ENCODE measurements at places on chromosomes 7 and 10.

DNA sequence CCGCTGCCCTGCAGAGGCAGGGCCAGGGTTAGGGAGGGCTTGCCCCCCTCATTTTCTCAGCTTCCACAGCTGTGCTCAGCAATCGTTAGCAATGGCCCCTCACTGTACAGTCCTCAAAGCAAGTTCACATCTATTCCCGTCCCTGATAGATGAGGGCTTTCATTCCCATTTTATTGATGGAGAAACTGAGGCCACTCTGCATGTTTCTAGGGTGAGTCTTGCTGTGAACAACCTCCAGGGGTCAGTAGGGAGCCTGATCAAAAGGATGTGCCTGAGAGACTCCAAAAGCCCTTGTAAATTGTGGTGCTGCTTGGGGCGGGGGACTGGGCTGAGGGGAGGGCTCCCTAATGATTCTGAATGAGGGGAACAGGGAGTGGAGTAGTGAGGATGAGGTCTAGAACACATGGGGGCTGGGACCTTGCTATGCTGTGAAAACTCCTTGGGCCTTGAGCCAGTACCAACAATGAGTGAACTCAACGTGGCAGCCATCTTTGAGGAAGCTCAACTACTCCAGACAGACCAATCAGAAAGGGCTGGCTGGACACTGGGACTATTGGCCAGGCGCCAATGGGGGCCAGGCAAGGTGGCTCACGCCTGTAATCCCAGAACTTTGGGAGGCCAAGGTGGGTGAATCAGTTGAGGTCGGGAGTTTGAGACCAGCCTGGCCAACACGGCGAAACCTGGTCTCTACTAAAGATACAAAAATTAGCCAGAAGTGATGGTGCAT is 6.7 kb upstream of the GRIFIN start:
- DNase-seq, result no peak

DNA sequence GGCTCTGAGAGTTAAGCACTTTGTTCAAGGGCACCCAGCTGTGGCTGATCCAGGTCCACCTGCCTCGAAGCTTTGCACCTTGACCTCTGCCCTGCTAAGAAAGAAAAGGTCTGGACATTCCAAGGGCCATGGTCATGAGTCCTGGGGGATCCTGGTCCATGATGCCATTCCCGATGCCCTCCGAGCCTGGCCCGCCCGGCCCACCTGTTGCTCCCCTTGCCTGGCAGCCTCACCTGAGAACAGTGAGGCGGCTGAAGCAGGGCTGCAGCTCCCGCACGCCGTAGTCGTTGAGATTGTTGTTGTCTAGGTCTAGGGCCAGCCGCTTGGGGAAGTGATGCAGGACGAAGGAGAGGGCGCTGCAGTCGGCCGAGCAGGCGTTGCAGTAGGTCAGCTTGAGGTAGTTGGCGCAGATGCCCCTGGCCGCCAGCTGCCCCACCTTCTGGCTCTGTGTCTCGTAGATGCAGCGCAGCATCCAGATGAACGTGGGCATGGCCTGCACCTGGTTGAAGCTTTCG is 27.5 kb downstream of the NOD1 start:
- no peak for DNase-seq

GRCh38 chr10:98316661-98317060 is 48.7 kb upstream of the LOXL4 start:
- DNase-seq, result no peak

DNA sequence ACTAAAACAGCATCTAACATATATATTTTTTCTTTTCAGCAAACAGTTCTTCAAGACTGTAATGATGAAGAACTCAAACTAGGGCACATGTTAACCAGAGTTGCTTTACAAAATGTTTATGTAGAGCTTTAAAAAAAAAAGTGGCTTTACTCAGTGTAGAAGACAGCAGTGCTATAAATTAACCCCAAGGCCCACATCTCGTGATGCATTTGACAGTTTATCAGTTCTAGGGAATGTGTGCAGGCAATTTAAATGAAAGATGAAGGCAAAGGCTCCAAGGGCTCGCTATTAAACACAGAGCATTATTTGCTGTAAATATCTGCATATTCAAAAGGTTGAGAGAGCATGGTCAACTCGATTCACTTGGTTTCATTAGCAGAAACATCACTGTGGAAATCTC is 558.1 kb downstream of the MAGI2 start:
- no peak for DNase-seq

DNA sequence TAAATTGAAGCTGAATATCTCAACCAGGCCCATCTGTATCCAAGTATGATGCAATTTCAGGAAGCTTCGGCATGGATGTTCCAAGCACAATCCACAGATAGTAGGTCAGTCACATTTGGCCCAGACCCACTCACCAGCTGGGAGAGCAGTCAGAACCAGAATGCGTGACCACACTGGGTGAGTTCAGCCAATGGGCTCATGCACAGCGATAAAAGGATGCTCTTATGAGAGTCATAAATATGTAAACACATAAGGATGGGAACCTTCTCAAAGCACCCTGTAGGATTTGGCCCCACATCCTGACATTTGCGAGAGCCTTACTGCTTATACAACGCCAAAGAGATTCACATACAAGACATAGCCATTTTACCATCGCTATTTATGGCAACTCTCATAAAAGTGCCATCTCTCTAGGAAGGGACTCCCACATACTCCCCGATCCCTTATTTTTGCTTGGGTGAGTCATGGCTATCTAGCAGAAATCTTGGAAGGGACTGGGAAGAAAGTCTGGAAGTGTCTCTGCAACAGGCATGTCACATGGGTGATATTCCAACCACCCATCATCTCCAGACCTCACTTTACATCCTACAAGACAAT is 3.0 kb downstream of the AFAP1L2 start:
- no peak for DNase-seq

DNA sequence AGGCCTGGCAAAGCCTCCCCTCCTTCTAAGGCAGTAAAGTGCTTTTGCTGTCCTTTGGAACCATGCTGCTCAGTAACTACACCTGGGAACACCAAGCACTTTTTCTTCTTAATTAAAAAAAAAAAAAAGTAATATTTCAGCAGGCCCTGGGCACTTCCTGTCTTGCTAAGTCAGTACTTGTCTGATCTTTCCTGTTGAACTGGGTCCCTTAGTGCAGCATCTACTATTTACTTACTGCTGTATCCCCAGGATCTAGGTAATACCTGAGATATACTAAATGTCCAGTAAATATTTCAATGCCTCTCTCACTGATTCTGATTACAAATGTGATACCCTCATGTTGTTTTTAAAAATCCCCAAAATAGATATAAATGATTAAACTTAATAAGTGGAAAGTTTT is 77.4 kb downstream of the PPP1R3C start:
- DNase-seq, result no peak

GRCh38 chr10:37754538-37755323 is 102.7 kb downstream of the ZNF248 start:
- DNase-seq, result no peak

- DNase-seq, result no peak
Observed at GRCh38 chr10:28971764-28972163, 294.4 kb downstream of the BAMBI start.

DNA sequence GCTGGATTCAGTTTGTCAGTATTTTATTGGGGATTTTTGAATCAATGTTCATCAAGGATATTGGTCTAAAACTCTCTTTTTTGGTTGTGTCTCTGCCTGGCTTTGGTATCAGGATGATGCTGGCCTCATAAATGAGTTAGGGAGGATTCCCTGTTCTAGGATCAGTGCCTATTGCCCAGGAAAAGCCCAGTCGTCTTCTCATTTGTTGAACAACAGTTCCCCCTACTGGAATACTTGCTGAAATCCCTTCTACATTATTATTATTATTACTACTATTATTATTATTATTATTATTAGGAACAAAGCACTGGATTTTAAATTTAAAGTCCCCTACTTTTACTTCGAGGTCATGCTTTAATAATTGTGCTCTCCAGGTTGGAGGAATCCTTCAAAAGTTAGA is 528.9 kb downstream of the MAGI2 start:
- DNase-seq, result no peak

- no peak for DNase-seq
Observed at GRCh38 chr10:25797888-25798429, 136.1 kb upstream of the MYO3A start.

- DNase-seq, result no peak
Observed at GRCh38 chr7:45325378-45325777, 167.8 kb downstream of the RAMP3 start.

GRCh38 chr10:131177431-131178327 is 133.8 kb downstream of the TCERG1L start:
- DNase-seq, result no peak

GRCh38 chr7:2165610-2166594 is 66.8 kb downstream of the MAD1L1 start:
- no peak for DNase-seq

- peak; percentile 18 for DNase-seq
Observed at GRCh38 chr10:60208676-60209269, 180.9 kb downstream of the ANK3 start.

- no peak for DNase-seq
Observed at GRCh38 chr10:117622471-117623184, 80.1 kb downstream of the EMX2 start.

DNA sequence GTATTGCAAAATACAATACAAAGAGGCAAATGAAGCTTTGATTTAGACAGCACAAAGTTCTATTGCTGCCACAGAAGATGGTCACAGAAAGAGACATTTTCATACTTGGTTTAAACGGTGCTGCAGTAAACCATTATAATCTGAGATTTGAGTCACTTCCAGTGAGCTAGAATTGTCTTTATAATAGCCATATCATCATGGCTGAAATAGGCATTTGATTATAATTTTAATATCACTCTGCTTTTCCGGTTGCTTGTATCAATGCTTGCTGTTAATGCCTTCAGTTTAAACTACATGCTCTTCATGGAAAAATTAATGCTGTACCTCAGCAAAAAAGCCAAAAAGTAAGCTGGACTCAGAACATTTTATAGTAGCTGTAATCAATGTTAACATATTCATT is 48.5 kb downstream of the CPEB3 start:
- no peak for DNase-seq

GRCh38 chr10:55272886-55273285 is 471.9 kb upstream of the PCDH15 start:
- DNase-seq, result no peak

DNA sequence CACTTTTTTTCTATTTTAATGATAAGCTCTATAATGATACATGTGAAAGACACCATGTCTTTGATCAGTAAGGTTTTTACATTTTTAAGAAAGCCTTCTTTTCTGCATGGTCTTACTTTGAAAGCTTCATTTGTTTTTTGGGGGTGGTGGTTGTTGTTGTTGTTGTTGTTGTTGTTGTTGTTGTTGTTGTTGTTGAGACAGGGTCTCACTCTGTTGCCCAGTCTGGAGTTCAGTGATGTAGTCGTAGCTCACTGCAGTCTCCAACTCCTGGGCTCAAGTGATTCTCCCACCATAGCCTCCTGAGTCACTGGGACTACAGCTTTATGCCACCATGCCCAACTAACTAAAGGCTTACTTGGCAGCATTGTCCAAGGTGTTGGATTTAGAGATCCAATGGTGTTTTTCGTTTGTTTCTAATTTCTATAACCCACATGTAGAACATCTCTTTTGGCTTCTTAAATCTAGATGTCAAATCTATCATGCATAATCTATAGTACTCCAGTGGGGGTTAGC is 45.4 kb downstream of the TRIM24 start:
- DNase-seq, result no peak

DNA sequence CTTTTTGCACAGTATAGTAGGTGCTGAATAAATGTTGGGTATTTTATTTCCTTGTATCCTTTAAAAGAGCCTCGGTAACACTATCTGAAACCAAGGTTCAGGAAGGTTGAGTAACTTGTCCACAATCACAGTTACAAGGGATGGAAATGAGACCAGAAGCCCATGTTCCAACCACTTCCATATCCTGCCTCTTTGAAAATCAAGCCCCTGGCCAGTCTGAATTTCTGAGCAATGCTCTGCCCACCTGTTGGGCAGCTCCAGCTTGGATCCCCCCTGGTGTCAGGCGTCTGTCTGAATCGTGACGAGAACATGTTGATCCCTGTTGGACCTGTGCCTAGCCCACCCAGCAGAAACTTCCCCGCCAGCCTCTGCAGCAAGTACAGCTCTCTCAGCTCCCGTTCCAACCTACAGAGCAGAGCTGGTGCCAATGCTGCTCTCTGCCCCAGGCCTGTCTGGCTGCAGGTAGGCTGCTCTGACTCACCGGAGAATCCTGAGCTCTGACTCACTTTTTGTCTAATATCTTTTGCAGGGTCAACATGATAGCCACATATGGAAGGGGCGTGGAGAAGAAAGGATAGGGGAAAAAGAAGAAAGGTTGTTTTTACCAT is 595.5 kb downstream of the INHBA start:
- peak; percentile 81 for DNase-seq

DNA sequence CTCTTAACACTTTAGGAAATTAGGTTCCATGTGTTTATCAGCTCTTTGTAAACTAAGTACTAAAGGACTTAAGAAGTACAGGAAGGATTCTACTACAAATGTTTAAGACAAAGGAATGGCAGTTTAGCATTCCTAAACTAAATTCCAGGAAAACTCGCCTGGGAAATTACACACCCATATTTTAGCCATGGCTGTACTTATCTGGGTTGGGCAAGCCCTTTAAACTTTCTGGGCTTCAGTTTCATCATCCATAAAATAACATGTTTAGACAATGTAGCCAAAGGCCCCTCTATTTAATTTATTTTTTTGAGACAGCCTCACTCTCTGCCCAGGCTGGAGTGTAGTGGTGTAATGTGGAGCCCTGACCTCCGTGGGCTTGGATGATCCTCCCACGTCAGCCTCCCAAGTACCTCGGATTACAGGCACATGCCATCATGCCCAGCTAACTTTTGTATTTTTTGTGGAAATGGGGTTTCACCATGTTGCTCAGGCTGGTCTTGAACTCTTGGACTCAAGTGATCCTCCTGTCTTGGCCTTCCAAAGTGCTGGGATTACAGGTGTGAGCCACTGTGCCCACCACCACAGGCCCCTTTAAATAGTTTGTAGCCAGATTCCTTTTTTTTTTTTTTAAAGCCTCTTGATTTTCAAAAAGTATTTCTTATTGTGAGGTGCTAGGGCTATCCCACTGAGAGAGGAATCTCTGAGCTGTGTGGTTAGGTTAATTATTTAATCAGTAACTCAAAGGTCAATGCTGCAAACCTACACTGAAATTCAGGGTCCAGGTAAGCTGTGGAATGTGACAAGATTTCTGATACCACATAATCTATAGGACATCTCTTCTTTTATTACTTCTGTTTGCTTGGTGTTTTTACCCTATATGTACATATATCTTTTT is 32.1 kb downstream of the TMEM60 start:
- no peak for DNase-seq

GRCh38 chr7:90187507-90188050 is 24.0 kb upstream of the STEAP2 start:
- DNase-seq, result no peak

DNA sequence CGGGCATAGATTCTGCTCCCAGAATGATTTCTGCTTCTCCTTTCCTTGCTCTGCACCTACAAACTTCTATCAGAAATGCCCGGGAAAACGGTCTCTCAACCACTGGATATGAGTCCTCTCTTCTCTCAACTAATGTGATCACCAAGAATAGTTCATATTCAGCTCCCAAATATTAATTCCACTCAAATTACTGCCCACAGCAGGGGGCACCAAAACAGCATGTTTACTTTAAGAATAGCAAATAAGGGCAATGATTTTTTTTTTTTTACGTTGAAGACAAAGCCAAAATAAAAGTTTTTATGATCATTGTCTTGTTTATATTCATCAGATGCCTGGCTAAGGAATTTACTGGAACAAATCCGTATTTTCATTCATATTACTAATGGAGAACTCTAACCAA is 94.9 kb upstream of the PRSS1 start:
- no peak for DNase-seq

All from SJSA1 (cell line).